ENCODE measurements at places on chromosomes 5 and 9.

GRCh38 chr9:106358331-106358730 is 504.6 kb upstream of the ZNF462 start:
- DNase-seq: no peak

- DNase-seq: no peak
Measured at GRCh38 chr5:86917117-86917579, 299.4 kb downstream of the COX7C start.

DNA sequence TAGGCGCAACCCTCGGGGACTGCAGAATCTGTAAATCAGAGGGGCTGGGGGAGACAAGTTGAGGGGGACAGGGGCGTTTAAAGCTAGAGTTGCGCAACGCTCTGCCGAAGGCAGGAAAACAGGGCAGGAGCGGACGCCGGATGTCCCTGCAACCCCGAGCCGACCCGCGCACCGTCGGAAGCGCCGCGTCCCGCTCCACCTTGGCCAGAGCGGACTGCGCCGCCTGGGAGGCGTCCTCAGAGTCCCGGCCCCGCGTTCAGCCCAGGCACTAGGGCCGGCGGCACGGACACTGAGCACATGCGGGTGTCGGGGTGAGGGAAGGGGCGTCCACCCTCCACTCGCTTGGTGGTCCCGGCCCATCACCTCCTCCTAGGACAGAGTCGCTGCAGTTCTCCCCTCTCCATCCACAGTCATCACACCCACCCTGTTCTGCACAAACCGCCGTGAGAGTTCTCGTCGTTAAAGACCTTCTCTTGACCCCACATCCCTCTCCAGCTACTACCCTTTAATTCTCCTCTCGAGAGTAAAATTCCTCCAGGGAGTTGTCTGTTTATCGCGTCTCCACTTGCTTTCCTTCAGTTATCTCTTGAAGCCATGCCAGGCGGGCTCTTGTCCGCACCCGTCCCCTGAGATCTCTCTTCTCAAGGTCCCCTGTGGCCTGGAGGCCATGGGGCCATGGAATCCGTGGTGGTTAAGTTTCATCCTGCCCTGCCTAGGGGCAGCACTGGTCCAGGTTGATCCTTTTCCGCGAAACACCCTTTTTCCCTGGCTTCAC is 796 bp upstream of the PDLIM7 start:
- no peak for DNase-seq

GRCh38 chr5:10652151-10652550 is 88.3 kb downstream of the ANKRD33B start:
- DNase-seq: no peak

- no peak for DNase-seq
Measured at GRCh38 chr9:109652971-109653370, 127.0 kb upstream of the PALM2AKAP2 start.

DNA sequence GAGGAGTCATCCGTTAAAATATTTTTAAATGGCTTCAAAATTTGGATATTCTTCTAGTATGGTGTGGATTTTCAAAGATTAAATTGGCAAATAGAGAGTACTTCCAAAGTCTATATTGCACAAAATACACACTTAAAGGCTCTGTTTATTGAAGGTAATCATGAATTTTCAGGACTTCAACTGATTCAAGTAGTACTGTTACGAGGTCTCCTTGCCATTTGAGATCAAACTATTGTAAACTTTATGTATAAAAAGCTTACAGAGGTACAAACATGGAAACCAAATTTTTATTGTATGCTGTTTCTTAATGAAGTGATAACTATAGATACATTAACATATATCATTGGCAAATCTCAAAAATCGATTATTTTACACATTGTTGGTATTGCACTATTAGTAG is 2.5 kb downstream of the ERBIN start:
- DNase-seq: no peak

DNA sequence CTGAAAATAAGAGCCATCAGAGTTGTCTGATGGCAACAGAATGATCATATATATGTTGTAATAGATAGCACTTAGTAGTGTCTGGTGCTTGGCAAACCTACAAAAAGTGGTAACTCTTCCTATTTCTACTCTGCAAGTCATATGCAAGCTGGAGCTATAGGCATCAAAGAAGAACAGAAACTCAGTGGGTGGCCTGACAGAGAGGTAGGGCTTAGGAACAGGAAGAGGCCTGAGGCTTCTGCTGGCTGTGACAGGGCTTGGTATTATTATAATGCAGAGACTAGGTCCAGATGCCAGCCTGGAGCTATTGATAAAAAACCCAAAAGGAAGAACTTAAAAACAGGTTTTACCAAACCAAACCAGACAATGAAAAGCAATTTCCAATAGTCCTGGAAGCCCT is 4.4 kb upstream of the DIAPH1 start:
- DNase-seq: no peak

GRCh38 chr9:79152306-79152705 is 419.5 kb upstream of the TLE4 start:
- no peak for DNase-seq

GRCh38 chr5:79263290-79263689 is 27.4 kb downstream of the JMY start:
- DNase-seq: no peak

GRCh38 chr5:43649256-43649655 is 46.3 kb downstream of the NNT start:
- DNase-seq: no peak

DNA sequence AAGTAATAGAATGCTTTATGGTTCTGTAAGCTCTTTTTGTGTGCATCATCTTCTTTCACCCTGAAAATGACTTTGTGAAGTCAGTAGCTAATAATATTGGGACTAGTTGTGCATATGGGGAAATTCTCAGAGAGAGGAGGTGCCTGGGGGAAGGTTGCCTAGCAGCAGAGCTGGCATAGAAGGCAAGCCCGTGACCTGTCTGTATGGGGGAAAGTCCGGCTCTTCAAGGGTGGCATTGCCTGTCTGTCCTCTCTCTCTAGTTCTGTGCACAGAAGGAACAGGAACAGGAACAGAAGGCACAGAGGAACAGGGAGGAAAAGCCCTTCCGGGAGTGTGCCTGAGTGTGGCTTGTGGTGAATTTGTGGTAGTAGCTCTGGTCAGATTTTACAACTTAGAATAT is 33.1 kb downstream of the SH3GL2 start:
- DNase-seq: no peak

GRCh38 chr9:98974554-98974953 is 30.8 kb downstream of the COL15A1 start:
- DNase-seq: no peak

GRCh38 chr5:154332451-154332850 is 113.3 kb upstream of the SAP30L start:
- no peak for DNase-seq

DNA sequence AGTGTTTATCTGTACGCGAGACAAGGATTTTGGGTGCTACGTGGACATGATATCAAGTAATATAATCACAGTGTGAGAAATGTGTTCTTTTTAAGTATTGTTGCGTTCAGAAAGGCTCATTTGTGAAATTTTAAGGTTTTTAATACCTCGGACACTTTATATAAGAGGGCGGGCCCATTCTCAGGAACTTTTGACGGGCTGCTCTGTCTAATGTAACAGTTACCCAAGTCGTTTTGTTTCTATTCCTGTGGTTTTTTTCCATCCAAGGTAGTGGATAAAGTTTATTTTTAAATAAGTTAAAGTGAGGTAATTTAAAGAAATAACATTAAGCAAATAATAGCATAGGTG is 525 bp downstream of the SRP19 start:
- DNase-seq: no peak

- DNase-seq: no peak
Measured at GRCh38 chr9:125630436-125630835, 76.6 kb downstream of the MAPKAP1 start.

GRCh38 chr9:137685035-137685740 is 66.4 kb downstream of the EHMT1 start:
- no peak for DNase-seq

DNA sequence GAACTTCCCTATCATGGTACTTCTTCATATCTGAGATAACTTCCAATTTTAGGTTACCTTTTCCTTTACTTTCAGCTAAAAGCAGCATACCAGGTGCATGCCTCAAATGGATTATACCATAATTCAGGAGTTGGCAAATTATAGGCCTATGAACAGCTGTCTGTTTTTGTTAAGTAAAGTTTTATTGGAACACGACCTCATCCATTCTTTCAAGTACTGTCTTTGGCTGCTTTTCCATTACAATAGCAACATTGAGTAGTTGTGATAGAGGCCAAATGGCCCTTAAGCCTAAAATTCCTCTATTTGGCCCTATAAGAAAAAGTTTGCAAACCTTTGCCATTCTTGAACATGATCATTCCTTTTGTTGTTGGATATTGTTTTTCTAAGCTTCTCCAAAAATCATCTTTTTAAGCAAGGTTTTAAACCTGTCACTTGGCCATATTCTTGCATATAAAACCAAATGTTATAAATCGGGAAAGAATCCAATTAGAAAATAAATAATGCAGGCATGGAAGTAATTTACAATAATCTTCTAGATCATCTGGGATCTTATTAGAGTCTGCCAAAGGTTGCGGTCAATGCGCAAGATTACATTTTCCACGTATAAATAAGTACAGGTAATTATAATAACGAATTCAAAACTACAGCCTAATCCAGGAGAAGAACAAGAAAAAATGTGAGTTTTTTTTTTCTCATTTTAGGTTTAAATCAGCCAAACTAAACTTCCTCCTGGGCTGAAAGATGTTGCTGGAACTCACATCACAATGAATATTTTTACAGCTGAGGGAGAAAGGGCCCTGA is 226.5 kb upstream of the ANKRD55 start:
- DNase-seq: no peak

GRCh38 chr5:142056816-142057696 is 44.2 kb upstream of the GNPDA1 start:
- DNase-seq: no peak

DNA sequence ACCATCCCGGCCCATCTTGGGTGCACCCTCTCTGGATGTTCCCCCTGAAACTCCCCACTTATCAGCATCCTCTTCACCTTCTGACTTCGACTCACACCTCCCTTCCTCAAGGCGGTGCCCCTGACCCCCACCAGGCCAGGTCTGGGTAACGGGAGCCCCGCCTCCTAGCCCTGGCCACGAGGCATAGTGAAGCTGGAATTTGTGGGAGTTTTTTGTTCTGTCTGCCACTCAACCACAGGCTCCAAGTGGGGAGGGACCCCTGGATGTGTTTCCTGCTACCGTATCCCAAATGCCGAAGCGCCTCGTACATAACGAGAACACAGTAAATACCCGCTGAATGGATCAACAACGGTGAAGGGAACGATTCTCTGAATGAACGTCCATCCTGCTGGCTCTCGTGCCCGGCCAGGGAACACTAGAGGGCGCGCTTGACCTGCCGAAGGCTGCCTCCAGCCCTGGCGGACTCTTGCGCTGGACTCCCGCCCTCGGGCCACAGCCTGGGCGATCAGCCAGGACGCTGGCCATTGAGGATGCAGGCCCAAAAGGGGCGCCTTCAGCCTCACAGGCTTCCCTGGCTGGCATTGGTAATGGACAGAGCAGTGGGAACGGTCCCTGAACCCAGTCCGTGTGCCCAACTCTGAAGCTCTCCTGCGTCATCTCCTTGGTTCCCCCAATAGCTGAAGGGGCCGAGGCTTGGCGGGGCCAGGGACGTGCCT is 47.3 kb upstream of the PHYKPL start:
- DNase-seq: peak; percentile 18

GRCh38 chr9:77649109-77649812 is 1.1 kb upstream of the GNA14 start:
- DNase-seq: no peak

DNA sequence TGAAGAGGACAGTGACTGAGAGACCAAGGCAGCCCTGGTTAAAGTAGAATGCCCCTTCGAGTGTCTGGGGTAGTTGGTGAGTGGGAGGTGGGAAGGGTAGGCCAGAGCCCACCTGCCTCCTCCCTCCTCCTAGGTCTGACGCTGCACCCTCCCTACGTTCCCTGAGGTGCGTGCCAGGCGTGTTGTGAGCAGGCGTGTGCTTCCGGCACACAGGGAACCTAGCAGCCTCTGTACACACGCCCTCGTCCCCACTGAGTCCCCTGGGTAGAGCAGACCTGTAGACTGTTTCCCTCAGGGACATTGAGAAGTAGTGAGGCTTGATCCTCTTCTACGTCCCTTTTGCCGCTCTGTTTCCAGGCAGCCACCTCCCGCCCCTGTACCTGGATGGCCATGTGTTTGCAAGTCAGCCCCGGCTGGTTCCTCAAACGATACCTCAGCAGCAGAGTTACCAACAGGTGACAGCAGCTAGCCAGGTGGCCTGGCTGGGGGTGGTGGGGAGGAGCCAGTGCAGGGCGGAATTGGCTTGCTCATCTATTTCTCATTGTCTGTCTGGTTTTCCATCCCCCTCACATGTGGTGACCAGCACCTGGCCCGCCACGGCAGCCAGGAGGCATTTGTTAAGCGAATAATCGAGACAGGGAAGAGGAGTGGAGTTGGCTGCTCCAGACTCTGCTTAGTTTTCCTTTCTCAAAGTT is 16.8 kb upstream of the POMT1 start:
- DNase-seq: no peak

GRCh38 chr5:37837414-37838032 is 2.3 kb downstream of the GDNF start:
- DNase-seq: no peak

DNA sequence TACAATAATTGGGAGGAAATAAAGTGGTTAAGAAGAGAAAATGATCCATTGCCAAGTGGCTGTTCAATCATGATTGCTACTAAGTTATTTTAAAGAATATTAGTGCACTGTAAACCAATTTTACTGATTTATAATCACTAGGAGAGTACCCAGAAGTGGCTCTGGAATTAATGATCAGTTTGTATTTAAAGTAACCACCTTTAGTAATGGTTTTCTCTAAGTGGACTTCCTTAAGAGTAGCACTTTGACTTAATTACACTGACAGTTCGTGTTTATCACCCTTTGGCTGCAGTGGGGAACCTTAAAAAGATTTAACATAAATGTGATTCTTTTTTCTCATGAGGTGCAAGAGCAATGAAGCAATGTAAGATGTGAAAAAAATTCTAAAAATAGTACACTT is 310.8 kb downstream of the CDH12 start:
- no peak for DNase-seq

- DNase-seq: no peak
Measured at GRCh38 chr5:1524481-1524798, 680 bp upstream of the LPCAT1 start.

- no peak for DNase-seq
Measured at GRCh38 chr9:95667789-95668188, 151.0 kb upstream of the PTCH1 start.

GRCh38 chr5:135195270-135195608 is 161.2 kb upstream of the PITX1 start:
- no peak for DNase-seq

- no peak for DNase-seq
Measured at GRCh38 chr5:88888848-88889188, 5.8 kb upstream of the MEF2C start.

Measured in effector CD8-positive, alpha-beta T cell (primary cell).